ENCODE measurements at places on chromosomes 12 and 14.

GRCh38 chr12:121392325-121392716 is 7.6 kb upstream of the RNF34 start:
- no peak for DNase-seq

DNA sequence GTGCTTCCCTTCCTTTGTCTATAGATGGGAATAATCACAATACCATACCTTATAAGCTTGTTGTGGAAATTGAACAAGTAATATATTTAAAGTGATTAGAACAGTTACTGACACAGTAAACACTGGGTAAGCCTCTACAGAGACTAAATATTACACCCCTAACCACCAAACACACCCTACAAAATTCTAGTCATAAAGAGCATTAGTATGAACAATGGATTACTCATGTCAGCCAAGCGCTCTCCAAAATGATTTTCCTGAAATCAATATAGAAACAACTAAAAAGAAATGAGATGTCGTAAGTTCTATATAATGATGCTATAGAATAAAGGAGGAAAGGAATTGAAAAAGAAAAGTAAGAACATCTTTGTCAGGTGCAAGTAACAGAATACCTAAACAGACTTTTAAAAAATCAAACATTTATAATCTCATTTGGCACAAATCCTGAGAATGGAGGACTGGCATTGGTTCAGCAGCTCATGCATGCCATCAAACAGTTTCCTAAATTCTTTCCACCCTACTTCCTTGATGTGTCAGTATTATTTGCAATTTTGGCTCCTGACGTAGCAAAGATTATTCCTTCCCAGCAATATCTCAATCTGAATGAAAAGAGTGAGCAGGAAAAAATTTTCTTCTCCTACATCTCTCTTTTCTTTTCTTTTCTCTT is 118.0 kb downstream of the SINHCAF start:
- DNase-seq: no peak

- DNase-seq: no peak
Observed at GRCh38 chr14:21095430-21096205, 2.8 kb downstream of the ZNF219 start.

- DNase-seq: no peak
Observed at GRCh38 chr12:77940567-77940966, 109.9 kb downstream of the NAV3 start.

- no peak for DNase-seq
Observed at GRCh38 chr12:32139064-32139421, 32.4 kb downstream of the BICD1 start.

All from keratinocyte (primary cell).